CD4-positive, CD25-positive, alpha-beta regulatory T cell (primary cell): ENCODE measurements at places on chromosomes 7 and 10. TPM values are rescaled to one million over a fixed set of nuclear protein-coding genes. Genes with fewer than 3 reads are reported as not detected.

FOXP2 gene
- not detected for polyA plus RNA-seq

NOS3 gene
- polyA plus RNA-seq = 8.8 TPM

FBXO24 gene
- 0.22 TPM for polyA plus RNA-seq

RET gene
- not detected for polyA plus RNA-seq

IGF2BP3 gene
- not detected for polyA plus RNA-seq

MTPN gene
- polyA plus RNA-seq = 104 TPM

TMEM184A gene
- polyA plus RNA-seq = not detected

ANK3 gene
- polyA plus RNA-seq = 2.8 TPM

MYL10 gene
- not detected for polyA plus RNA-seq

EN2 gene
- not detected for polyA plus RNA-seq

HUS1 gene
- polyA plus RNA-seq = 34.3 TPM

OR2A5 gene
- not detected for polyA plus RNA-seq

TFEC gene
- not detected for polyA plus RNA-seq

ASB15 gene
- not detected for polyA plus RNA-seq

PRKCQ gene
- 69.2 TPM for polyA plus RNA-seq

CYP2C19 gene
- not detected for polyA plus RNA-seq

BCCIP gene
- polyA plus RNA-seq = 82.8 TPM

MALRD1 gene
- not detected for polyA plus RNA-seq

MRPS24 gene
- polyA plus RNA-seq = 148 TPM

DDC gene
- polyA plus RNA-seq = not detected

TMEM140 gene
- polyA plus RNA-seq = 36.6 TPM
